Trophoblast cell (in vitro differentiated cells and primary cell): ENCODE measurements at places on chromosomes 3 and 15.

GRCh38 chr3:48084929-48085328 is 68.7 kb upstream of the MAP4 start:
- no peak for DNase-seq

DNA sequence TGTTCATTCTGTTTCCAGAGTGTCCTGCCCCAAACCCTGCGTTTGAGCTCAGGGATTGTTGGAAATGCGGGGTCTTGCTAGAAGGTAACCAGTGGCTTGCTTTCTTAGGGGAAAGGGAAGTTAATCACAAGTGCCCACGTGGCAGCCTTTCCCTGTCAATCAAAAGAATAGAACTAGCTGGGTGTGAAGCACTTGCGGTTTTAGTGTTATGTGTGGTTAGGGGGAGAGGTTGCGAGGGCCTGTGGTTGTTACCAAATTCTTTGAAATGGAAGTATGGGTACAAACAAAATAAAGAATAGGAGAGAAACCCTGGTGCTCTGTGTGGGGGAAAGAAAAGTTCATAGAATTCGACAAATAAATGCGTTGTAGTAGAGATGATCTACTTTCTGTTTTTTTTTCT is 67.6 kb downstream of the FNDC3B start:
- no peak for DNase-seq

- DNase-seq = no peak
These were observed 54.9 kb downstream of the SLCO3A1 start for GRCh38 chr15:91908391-91908790.

DNA sequence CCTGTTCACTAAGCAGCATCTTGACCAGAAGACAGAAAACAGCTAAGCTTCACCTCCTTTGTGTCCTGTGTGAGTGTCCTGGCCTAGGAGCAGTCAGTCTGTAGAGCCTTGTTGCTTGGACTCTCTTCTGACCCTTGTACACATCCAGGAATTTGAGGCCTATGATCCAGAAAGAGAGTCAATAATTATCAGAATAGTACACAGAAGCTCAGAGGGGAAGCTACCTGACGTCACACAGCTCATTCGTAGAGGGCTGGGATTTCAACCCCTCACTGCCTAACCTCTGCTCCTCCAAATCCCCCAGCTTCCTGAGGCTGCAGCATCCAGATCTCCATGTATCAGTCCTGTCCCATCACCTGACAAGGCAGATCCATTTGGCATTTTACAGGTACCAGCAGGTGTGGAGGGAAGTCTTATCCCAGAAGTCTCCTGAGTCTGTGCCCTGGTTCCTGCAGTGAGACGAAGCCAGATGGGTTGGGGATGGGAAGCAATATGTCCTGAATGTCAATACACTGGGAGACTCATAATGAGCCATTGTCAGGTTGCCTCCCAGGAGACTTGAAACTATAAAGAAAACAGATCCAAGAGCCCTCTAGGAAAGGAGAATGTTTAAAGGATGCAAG is 203.1 kb downstream of the MINAR1 start:
- no peak for DNase-seq

GRCh38 chr15:25710184-25710583 is 152.9 kb downstream of the ATP10A start:
- peak; percentile 42 for DNase-seq

- DNase-seq = no peak
These were observed 138.6 kb downstream of the PDCD6IP start for GRCh38 chr3:33936921-33937525.

- DNase-seq = peak; percentile 43
These were observed 31.8 kb downstream of the HEG1 start for GRCh38 chr3:125023833-125024555.

- no peak for DNase-seq
These were observed 48.6 kb downstream of the CMSS1 start for GRCh38 chr3:99866261-99866761.

GRCh38 chr15:79541196-79541595 is 109.1 kb downstream of the MINAR1 start:
- DNase-seq = no peak

DNA sequence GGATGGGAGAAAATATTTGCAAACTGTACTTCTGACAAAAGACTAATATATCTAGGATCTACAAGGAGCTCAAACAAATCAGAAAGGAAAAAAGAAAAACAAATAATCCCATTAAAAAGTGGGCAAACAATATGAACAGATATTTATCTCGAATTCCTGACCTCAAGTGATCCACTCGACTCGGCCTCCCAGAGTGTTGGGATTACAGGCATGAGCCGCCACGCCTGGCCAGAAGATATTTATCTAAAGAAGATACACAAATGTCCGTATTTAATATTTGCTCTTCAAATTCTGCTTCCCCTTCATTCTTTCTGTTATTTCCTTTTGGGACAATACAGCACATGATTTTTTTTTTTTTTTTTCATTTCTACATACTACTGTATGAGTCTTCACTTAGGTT is 151.7 kb upstream of the GRM7 start:
- DNase-seq = no peak

DNA sequence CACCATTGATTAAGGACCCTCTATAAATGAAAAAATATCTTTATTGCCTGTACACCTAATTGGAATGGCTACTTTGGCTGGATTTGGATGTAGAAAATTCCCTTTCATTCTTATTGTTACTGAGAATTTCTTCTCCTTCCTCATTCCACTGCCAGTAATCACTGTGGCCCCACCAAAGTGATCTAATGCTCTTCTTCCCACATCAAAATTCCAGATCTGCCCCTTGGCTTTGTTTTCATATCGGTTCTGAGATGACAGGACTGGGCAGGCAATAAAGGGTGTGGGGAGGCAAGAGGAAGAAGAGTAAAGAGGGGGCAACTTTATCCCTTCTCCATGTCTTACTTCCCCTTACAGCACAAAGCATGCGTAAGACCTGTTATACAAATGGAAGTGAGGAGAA is 2.1 kb downstream of the ANKUB1 start:
- DNase-seq = no peak

- no peak for DNase-seq
These were observed 1.2 kb upstream of the TM4SF1 start for GRCh38 chr3:149378478-149379309.

GRCh38 chr3:172746475-172746874 is 4.1 kb upstream of the ECT2 start:
- no peak for DNase-seq

DNA sequence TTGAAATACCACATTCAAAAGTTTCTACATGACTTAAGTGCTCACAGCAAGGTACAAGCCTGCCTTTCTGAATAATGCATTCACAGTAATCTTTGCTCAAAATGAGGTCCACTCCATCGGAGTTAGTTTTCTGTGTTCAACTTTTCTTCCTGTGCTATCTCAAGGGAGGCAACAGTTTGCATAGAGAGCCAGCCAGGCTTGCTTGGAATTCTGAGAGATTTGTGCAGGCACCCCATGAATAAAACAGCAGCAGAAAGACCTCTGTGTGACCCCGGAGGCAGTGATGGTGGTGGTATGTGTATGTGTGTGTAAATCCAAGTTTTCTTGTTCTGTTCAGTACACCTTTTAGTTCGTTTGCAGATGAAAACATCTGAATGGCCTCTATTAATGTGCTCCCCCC is 124.0 kb downstream of the ADAMTS9 start:
- DNase-seq = no peak

GRCh38 chr3:75176937-75177336 is 487.2 kb upstream of the FRG2C start:
- no peak for DNase-seq

DNA sequence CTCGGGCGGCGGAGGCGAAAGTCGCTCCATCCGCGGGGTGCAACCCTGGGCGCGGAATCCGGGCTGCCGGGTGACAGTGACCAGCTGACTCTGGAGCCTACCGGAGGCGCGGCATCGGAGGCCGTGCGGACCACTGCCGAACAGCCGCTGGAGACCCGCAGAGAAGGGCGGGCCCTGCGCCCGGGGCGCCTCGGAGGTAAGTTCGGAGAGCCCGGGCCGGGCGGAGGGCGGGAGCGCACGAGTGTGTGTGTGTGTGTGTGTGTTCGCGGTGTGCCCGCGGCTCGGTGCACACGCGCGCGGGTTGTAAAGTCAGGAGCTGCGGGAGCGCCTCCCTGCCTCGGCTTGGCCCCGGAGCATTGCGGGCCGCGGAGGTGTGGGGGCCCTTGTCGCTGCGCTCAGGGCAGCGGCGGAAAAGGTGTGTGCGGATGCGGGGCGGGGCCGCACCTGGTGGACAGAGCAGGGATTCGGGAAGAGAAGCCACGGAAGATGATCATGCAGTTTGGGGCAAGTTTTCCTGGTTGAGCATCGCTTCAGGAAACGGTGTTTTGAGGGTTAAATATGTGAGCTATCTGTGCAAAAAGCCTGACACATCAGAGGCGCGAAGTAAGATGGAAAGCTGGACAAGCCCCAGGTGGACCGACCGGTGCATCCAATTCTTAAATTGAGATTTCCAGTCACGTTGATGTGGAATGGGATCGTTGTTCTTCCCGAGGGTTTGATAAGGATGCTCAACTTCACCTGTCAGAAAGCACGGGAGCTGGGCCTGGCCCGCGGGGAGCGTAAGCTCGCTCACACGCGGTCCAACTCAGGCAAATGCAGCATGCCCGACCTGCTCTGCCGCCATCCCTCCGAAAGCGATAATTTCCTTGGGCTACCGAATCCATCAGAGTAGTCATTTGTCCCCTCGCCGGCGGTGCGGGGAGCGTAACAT is 474 bp downstream of the MINAR1 start:
- peak; percentile 27 for DNase-seq

- peak; percentile 69 for DNase-seq
These were observed 4.5 kb downstream of the FETUB start for GRCh38 chr3:186644683-186645082.

GRCh38 chr3:194156095-194156494 is 20.1 kb downstream of the HES1 start:
- no peak for DNase-seq

DNA sequence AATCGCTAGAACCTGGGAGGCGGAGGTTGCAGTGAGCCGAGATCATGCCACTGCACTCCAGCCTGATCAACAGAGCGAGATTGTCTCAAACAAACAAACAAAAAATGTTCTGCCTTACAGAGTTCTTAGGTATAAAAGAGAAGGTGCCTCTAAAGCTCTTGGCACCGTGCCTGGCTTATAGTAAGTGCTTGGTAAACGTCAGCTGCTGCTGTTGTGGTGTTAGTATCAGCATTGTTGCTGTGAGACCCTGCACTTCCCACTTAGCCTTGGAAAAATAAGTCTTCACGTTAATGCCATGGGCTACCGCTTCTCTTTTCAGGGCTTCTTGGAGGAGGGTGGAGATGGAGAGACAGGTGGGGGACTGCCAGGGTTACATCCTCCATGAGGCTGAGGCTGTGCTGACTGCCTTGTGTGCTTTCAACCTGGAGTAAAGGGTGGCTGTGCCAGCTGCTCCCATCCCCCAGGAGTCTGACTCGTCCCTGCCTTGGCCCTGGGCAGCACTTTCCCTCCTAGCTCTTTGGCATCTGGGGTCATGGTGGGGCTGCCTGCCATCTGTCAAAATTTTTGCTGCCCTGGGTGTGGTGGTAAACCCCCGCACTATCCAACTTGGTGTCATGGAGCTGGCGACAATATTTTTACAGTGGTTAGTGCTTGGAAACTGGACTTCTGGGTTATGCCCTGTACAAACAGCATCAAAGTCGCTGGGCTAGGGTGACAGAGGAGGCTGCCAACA is 17.8 kb downstream of the FLNB start:
- no peak for DNase-seq

GRCh38 chr15:100721758-100722550 is 119.6 kb downstream of the ASB7 start:
- peak; percentile 97 for DNase-seq

GRCh38 chr3:487614-488013 is 291.1 kb downstream of the CHL1 start:
- DNase-seq = no peak

DNA sequence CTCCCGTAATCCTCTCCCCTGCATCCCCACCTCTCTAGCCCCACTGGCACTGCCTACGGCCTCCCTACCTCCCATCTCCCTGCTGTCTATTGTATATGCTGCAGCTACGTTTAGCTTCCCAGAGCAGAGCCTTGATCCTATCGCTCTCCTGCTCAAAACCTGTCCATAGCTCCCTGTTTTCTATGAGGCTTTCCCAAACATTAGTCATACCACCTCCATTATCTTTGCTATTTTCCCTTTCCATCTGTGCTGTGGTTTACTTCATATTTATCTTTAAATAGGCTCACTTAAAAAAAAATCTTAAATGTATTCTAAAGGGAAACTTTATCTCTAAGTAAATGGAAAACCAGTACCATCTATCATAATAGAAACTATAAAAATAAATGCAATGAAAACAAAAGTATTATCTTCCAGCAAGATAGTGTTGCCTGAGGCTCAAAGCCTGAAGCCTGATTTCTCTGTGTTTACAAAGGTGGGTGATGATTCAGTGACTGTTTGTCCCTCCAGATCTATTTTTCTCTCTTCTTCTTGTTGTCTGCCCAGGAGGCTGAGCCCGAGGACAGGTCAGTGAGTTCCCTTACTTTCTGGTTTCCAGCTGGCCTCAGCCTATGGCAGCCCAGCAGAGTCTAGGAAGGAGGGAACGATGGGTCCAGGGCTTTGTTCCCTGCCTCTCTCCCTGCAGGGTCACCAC is 397.1 kb upstream of the CFAP20DC start:
- DNase-seq = peak; percentile 73

DNA sequence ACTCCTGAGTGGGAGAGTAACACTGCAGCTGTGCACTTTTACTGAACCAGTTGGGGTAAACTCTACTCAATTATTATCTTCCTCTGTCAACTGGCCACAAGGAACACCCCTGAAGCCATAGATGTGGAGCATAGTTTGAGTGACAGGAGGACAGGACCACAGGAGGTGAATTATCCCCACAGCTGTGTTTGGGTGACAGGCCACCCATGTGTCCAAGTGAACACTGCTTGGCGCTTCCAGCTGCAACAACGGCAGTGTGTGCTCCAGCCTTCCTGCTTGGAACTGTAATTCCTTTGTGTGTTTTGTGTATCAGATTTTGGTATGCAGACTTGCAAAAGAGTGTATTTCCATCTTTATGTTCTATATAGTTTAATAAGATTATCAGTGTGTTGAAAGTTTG is 20.2 kb upstream of the TSPAN3 start:
- no peak for DNase-seq

- DNase-seq = no peak
These were observed 767 bp downstream of the SEMA3F start for GRCh38 chr3:50155891-50156290.

DNA sequence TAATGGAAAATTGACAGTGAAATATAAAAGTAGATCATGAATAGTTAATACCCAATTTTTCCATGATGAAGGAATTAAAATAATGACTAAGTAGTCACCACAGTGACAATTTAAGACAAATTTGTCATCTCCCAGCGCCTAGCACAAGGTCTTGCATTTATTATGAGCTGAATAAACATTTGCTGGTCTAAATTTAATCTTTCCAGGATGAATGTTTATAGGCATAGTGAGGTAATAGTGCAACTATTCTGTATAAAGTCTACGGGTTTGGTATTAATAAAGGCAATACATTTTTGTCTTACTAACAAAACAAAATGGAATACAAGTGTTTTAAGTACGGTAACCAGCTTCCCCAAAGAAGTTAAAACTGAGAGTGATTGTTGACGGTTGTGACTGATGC is 209.3 kb downstream of the CD47 start:
- no peak for DNase-seq

- peak; percentile 49 for DNase-seq
These were observed 8.3 kb downstream of the BCL6 start for GRCh38 chr3:187737006-187737367.
